ENCODE measurements at places on chromosomes 1 and 21.

GRCh38 chr1:226624526-226624925 lies 76.0 kb downstream of the STUM start:
- no peak for DNase-seq

- no peak for DNase-seq
Observed at GRCh38 chr1:93842750-93843500, 36.1 kb downstream of the DNTTIP2 start.

DNA sequence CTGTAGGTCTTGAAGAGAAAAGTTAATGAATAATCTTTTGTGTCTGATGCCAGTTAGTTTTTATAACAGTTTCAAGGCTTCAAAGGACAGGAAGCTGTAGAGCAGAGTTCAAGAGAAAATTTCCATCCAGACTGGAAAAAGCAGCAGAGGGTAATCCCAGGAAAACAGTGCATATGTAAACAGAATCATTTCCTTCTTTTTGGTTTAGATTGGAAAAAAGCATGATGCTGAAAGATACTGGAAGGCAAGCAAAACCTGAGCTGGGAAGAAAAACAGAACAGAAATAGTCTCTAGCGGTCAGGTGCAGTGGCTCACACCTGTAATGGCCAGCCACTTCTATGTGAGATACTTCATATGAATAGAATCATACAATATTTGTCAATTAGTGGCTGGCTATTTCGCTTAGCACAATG lies 71.9 kb downstream of the ZSWIM5 start:
- DNase-seq, result no peak

- DNase-seq, result no peak
Observed at GRCh38 chr1:115727706-115728249, 40.7 kb downstream of the CASQ2 start.

DNA sequence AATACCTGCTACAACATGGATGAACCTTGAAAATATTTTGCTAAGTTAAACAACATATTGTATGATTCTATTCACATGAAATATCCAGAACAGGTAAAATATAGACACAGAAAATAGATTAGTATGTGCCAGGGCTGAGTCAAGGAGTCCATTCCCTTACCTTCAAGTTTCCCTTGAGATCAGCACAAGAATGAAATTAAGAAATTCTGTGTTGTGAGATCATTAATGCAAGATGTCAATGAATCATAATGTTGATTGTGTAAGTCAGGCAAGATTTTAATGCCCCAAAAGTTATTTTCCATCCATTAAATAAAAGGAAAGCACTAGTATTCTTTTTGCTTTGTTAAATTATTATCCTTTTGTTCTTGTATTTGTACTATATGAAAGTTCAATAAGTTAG lies 139.4 kb downstream of the MRPL39 start:
- DNase-seq, result no peak

GRCh38 chr1:7698641-7699040 lies 72.5 kb upstream of the VAMP3 start:
- no peak for DNase-seq

- no peak for DNase-seq
Observed at GRCh38 chr1:214983126-214983869, 99.2 kb upstream of the KCNK2 start.

DNA sequence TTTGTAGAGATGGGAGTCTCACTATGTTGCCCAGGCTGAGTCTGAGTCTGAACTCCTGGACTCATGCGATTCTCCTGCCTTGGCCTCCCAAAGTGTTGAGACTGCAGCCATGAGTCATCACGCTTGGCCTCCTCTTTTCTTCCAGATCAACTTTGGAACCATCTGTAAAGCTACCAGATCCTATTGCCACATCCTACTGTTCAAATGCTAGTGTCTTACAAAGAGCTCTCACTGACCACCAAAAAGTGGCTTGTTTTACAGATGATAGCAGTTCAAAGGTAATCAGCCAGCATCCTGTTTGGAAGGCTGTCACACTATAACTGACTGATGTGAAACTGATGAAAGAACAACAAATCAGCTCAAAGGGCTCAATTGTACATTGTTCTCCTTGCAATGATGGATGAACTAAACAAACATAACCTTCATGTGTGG lies 221.6 kb downstream of the AKT3 start:
- DNase-seq, result no peak

DNA sequence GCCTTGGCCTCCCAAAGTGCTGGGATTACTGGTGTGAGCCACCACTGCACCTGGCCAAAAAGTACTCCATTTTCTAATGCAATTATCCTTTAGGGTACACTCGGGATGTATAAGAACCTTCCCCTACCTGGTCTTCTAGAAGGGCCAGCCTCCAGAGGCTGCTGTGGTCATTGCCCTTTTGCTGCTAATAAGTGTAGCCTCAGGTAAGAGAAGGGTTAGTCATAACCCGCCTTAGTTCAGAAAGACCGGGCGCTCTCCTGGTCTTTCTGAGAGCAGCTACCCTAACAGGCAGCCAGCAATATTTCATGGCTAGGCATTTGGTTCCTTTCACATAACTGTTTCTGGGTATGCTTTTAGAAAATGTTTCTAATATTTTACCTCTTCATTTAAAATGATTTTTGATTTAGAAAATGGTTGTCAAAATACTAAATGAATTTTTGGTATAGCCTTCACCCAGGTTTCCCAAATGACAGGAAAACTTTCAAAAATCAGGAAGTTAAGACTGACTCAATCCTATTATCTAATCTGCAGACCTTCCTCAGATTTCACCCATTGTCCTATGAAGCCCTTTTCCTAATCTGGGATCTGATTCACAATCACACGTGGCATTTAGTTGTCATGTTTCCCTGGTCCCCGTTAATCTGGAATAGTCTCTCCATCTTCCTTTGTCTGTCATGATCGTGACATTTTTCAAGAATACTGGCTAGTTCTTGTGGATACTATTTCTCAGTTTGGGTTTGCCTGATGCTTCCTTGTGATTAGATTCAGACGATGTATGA lies 479.0 kb downstream of the SIPA1L2 start:
- DNase-seq, result no peak

DNA sequence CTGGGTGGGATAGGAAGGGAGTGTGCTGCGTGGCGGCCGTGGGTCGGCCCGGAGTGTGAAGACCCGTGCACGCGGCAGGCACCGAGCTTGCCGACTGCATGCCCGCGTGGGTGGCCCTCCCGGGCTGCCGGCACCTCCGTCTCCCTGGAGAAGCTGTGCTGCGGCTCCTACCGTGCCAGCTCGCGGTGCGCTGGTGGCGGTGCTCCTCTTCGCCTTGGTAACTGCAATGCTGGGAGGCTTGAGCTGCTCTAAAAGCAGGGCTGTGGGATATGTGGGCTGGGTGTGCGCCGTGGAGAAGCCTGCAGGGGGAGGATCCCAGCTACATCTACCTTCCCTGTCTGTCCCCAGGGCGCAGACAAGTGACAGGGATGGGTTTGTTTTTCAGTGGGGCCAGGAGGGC lies 2.4 kb downstream of the GABRD start:
- DNase-seq, result no peak

- no peak for DNase-seq
Observed at GRCh38 chr21:41648591-41649031, 118.2 kb downstream of the RIPK4 start.

GRCh38 chr1:31505911-31506497 lies 70.3 kb upstream of the TINAGL1 start:
- DNase-seq, result no peak

DNA sequence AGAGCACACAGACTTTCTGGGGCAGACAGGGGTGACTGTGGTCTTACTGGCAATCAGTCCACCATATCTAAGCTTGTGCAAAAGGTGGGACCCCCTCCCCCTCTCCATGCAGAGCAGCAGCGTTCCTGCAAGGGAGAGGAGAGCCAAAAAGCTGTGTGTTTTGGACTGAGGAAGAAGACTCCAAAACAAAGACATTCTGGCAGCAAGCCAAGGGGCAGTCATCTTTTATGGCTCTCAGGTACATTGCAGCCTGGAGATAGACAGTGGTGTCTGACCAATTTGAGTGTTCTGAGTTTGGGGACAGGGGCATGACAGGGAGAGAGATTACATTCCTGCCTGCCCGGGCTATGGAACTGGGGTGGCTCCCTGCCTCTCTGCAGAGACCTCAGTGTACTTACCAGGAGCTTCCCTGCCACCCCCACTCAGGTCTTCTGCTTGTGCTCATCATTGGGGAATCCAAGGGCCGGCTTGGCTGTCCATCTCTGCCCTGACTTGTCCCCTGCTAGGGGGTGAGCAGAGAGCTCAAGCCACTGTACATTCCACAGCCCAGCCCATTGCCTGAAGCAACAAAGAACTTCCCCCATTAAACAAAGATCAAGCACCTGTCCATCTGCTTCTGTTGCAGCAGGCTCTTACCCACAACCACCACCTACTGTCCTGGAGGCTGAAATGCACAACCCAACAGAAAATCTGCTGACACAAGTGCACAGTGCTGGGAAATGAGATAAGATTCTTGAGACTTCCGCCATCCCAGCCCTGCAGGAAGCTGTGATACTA lies 131.1 kb downstream of the EVI5 start:
- no peak for DNase-seq

DNA sequence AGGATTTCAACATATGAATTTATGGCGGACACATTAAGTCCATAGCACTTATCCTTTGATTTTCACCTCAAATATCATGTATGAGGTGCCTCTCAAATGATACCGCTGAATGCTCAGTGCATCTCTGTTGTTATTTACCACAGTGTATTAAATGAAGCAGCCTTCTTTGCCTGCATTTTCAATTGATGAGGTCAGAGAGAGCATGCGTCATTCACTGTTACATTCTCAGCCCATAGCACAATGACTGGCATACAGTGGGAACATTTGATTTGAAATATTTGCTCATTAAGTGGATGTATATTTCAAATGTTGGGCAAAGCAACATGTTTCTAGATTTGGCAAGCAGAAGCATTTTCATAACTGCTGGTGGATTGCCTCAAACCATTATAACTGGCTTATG lies 45.7 kb downstream of the LRRC7 start:
- no peak for DNase-seq

- no peak for DNase-seq
Observed at GRCh38 chr21:34338226-34338625, 25.6 kb upstream of the KCNE2 start.

DNA sequence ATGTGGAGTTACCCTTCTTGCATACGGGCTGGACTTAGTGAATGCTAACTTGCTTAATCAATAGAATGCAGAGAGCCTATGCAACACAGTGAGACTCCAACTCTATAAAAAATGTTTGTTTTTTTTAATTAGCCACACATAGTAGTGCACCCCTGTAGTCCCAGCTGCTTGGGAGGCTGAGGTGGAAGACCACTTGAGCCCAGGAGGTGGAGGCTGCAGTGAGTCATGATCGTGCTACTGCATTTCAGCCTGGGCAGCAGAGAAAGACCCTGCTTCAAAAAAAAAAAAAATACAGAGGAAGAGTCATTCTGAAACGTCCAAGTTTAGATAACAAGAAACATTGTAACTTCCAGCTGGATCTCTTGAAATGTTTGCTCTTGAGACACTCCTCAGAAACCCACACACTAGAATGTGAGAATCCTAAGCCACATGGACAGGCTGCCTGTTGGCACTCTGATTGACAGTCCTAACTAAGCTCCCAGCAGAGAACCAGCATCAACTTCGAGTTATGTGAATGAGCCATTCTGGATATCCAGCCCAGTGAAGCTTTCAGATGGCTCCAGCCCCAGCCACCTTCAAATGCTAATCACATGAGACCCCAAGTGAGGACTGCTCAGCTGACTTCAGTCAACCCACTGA lies 20.0 kb upstream of the CAP1 start:
- no peak for DNase-seq

GRCh38 chr1:42929434-42930177 lies 29.1 kb downstream of the SLC2A1 start:
- DNase-seq, result no peak

- peak; percentile 22 for DNase-seq
Observed at GRCh38 chr1:20248971-20249612, 41.6 kb upstream of the VWA5B1 start.

- no peak for DNase-seq
Observed at GRCh38 chr1:87202922-87203655, 125.6 kb upstream of the LMO4 start.

- DNase-seq, result no peak
Observed at GRCh38 chr21:29299916-29300806, 1.4 kb downstream of the BACH1 start.

DNA sequence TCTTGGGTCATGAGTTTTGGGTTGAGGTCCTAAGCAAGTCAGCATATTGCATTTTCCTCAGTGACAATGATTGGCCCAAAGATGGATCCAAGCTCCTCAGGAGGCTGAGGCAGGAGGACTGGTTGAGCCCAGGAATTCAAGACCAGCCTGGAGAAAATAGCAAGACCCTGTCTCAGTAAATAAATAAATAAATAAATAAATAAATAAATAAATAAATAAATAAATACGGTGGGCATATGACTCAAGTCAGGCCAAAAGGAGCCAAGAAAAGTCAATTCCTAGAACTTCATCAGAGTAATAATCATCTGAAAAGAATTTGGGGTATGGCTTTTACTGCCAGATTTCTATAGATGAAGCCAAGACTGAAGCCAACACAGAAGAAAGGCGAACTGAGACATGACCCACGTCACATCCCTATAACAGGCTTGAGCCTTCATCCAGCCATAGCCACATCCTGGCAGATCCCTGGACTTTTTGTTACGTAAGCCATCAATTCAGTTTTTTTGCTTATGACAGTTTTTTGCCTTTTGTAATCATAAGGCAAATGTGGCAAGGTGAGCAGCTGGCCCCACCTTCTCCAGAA lies 88.5 kb upstream of the NFASC start:
- no peak for DNase-seq

GRCh38 chr1:244920911-244921761 lies 56.8 kb upstream of the HNRNPU start:
- DNase-seq, result no peak

DNA sequence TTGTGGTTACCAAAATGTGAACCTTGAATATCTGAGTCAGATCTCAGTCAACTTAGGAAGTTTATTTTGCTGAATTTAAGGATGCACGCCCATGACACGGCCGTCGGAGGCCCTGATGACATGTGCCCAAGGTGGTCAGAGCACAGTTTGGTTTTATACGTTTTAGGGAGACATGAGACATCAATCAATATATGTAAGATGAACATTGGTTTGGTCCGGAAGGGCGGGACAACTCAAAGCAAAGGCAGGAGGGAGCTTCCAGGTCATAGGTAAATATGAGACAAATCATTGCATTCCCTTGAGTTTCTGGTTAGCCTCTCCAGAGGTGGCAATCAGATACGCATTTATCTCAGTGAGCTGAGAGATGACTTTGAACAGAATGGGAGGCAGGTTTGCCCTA lies 1.0 kb upstream of the PRMT2 start:
- no peak for DNase-seq

- no peak for DNase-seq
Observed at GRCh38 chr1:53130878-53131589, 11.4 kb downstream of the SLC1A7 start.

DNA sequence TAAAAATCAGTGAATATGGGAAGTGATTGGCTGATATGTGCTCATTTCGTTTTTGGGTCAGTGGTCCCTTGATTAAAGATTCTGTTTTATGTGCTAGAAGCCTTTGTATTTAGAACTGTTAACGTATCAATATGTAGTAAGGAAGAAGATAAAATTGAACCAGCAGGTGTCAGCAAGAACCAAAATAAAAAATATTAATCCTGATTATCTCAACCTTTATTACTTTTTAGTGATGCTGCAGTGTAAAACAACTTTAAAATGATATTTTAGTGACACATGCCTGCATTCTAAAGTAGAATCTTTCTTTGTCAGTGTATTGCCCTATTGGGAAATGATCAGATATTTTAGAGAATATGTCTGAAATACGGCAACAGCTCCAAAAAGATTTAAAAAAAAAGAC lies 49.5 kb downstream of the NEK7 start:
- no peak for DNase-seq

All from caudate nucleus (tissue), 63 donors.